RPMI7951 (cell line): ENCODE measurements at places on chromosomes 6 and 20. TPM values are rescaled to one million over a fixed set of nuclear protein-coding genes. Genes with fewer than 3 reads are reported as not detected.

DNA sequence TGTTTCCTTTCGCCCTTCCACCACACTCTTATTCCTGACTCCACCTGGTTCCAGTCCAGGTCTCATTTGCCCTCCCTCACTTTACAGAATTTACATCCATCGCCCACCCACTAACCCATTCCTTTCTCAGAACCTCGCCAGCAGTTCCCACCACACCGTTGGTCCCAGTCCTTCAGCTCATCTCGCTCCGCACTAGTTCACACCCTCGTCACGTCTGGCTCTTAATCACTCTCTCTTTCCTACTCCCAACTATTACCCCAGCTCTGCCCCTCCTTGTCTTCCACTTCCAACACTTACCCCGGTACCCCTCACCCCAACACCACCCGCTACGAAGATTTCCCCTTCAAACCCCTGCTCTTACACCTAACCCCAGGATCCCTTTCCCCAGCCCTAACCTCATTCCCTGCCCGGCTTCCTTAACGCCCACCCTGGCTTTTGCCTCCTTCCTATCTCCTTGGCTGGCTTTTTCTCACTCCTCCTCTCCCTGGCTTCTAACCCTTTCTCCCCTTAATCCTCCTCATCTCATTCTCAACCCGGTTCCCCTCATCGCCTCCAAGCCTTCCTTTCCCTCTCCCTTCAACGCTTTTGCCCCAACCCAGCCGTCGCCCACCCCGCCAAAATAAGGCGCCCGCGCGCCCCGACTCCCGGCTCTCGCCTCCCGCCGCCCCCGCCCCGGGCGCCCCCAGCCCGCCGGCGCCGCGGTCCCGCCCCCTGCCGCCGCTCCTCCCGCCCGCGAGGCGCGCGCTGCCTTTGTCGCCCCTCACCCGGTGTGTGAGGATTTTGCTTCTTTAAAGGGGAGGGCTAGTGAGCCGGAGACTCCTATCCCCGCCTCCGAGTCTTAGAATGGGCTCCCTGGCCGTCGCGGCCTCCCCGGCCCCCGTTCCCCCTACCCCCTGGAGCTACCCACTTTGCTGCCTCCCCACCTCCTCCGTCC, 542 bp downstream of the USP49 start:
- DNase-seq, result peak; percentile 5

GRCh38 chr6:139373154-139373927, 1.1 kb downstream of the CITED2 start:
- peak; percentile 70 for DNase-seq

GRCh38 chr6:162862941-162863340, 135.2 kb downstream of the PACRG start:
- no peak for DNase-seq

- DNase-seq, result no peak
Observed at GRCh38 chr6:72272958-72273357, 348.9 kb upstream of the KCNQ5 start.

DNA sequence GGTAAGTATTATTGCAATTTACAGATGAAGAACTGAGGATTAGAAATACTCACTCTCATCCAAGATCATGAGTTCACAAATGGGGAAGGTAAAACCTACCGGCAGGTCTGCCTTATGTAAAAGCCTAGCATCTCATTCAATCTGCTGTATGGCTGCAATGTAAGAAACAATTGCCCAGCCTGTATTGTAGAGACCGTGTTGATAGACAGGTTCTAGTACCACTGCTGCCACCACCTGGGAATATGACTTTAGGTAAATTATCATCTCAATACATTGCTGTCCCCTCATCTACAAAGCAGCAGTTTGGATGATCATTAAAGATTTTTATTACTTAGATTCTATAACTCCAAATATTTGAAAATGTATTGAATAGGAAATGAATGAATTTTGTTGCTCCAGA, 23.3 kb upstream of the ARHGAP18 start:
- DNase-seq, result no peak

GRCh38 chr6:112224088-112224487, 30.3 kb downstream of the LAMA4 start:
- DNase-seq, result no peak

DNA sequence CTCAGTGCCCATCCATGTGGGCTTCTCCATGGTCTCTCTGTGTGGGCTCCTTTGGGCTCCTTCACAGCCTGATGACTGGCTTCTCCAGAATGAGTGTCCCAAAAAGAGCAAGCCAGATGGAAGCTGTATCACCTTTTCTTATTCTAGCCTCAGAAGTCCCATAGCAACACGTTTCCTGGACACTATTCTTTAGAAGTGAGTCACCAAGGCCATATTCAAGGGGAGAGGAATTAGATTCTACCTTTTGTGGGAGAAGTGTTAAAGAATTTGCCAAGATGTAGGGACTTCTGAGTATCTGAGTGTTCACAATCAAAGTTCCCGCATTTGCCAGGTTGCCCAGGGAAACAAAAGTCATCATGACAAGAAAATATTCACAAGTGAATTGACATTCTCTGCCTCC, 20.7 kb upstream of the TBC1D22B start:
- DNase-seq, result no peak

- DNase-seq, result no peak
Observed at GRCh38 chr6:165858586-165858985, 195.5 kb upstream of the PDE10A start.

DNA sequence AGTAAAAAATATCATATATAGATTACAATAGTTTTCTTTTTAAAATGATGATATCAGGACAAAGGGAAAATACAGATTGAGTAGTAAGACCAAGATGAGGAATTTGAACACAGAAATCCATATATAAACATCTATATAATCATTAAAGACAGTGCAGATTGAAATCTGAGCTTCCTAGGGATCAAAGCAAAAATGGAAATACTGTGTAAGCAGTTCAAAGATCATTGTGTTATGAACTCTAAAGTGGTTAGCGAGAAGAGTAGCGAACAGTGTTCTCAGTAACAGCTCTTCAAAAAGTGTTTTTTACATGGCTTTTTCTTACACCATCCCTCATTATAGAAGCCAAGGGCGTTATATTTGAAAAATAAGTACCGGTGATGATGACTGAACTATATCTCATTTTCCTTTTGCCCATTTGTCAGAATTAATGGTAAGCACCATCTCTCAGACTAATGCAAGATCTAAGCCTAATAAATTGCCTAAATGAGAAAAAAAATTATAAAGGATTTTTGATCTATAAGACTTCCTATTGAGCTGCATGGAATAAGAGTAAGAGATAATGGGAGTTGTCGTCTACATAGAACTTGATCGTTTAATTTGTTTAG, 226.3 kb downstream of the ZFAND3 start:
- no peak for DNase-seq

- DNase-seq, result peak; percentile 11
Observed at GRCh38 chr6:17448165-17448564, 54.8 kb downstream of the CAP2 start.

DNA sequence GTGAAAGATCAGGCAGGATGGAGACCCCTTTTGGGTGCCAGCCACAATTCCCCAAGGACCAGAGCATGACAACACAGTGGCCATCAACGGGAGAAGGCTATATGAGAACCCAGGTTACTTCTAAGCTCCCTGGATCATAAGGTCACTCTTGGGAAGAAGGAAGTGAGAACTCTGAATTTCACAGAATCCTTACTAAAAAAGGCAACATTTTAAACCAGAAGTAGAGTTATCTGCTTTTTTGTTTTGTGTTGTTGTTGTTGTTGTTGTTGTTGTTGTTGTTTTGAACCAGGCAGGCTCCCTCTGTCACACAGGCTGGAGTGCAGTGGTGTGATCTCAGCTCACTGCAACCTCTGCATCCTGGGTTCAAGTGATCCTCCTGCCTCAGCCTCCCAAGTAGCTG, 107.4 kb upstream of the TNFAIP3 start:
- no peak for DNase-seq

- no peak for DNase-seq
Observed at GRCh38 chr20:56417911-56418310, 5.9 kb downstream of the CASS4 start.

SLC26A8 gene
- total RNA-seq, result not detected in 2 replicates

NRSN1 gene
- total RNA-seq, result not detected in 2 replicates

DEF6 gene
- 0.72 and 1.4 TPM in 2 replicates for total RNA-seq

ERMARD gene
- 15.6 and 15.9 TPM in 2 replicates for total RNA-seq

CD24 gene
- 0.72 and 1.9 TPM in 2 replicates for total RNA-seq

PEX6 gene
- 16.5 and 18.1 TPM in 2 replicates for total RNA-seq
